EL (cell line): ENCODE measurements at places on chromosomes 1 and 21.

DNA sequence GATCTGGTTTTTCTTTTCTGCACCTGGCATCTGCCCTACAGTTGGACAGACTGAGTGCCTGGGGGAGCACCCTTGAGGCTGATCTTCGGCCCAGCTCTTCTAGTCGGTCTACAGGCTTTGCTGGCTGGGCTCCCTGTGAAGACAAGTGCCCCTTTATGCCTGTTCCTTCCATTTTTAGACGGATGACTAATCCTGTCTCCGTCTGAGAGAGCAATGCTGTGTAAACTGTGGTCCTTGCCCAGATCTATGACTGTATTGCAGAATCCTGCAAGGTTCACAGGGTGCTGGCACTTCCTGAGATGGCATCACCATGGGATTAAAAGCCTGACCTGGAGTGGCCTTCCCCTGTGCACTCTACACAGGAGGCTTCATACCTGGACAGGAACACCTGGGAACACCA is 47.6 kb upstream of the SAMD13 start:
- DNase-seq: peak; percentile 88

- peak; percentile 20 for DNase-seq
Observed at GRCh38 chr1:53470155-53470554, 11.0 kb downstream of the DMRTB1 start.

GRCh38 chr1:226553924-226554282 is 5.3 kb downstream of the STUM start:
- no peak for DNase-seq

DNA sequence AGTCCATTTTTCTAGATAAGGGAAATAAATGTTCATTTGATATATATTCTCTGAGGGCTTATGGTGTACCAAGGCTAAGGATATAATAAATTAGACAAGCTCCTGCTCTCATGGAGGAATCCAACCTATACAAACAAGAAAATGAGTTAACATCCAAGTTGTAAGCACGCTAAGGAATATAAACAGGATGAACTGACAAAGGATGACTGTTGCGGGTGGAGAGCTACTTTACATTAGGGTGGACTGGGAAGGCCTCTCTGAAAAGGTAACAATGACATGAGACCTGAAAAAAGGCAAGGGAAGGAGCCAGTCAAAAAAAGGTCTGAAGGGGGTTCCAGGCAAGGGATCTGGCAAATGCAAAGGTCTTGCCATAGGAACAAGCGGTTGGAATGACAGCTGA is 3.1 kb downstream of the BCAR3 start:
- no peak for DNase-seq

DNA sequence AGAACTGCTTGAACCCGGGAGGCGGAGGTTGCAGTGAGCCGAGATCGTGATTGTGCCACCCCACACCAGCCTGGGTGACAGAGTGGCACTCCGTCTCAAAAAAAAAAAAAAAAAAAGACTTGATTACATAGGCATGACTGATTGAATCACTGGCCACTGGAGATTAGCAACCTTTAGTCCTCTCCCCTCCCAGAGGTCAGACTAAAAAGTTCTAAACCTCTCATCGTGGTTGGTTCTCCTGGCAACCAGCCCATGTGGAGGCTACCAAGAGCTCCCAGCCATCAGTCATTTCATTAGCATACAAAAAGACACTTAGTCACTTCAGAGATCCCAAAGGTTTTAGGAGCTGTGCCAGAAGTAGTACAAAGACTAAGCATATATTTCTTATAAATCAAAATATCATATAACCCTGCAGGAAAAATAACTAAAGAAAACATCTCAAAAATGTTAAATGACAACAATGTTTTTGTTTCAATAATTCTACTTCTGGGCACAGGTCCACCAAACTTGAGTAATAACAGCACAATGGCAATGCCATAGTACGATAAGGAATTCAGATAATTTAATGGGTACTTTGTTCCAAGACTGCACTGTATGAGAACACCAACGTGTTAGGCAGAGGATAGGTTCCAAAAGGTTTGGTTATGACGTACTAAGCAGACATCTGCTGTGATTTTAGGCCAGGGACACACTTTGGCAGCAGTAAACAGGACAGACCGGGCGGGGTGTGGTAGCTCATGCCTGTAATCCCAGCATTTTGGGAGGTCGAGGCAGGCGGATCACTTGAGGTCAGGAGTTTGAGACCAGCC is 18.1 kb downstream of the USP48 start:
- DNase-seq: peak; percentile 97

DNA sequence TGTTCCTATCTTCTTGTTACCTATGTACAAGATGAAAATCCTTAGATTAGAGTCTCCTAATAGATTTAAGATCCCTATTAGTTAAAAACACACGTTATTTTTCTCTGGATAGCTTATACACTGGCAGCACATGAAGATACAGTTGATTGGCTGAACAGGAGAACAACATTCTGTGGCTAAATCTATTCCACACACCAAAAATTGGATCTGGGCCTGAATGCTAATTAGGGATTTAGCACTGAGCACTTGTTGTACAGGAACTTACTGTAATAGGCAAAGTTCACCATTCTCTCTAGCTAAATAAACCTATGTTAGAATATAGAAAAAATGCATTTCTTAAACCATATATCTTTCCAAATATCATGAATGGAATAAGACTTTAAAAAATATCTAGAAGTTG is 117.1 kb upstream of the PTGFR start:
- no peak for DNase-seq

DNA sequence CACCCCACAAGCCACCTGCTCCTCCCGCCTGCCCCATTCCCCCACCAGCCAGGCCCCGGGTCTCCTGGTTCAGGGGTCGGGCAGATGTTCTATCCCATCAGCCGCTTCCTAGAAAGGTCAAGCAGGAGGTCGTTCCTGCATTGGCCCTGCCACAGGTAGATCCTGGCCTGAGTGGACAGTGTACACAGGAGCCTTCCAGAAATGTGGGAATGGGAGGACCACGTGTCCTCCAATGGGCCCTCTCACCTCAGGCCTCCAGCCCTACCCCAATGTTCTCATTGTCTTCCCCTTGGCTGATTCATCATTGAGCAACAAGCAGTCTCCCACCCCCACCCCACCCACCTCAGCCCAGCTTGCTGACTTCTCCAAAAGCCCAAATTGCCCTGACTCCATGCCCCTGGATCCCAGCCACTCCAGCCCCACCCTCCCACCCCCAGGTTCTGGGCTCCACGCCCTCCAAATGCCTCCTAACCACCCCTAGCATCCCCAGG is 2.1 kb downstream of the S100A16 start:
- peak; percentile 68 for DNase-seq

- no peak for DNase-seq
Observed at GRCh38 chr1:38776466-38777065, 83.0 kb downstream of the RRAGC start.

GRCh38 chr1:69523032-69523431 is 44.7 kb upstream of the LRRC7 start:
- DNase-seq: peak; percentile 69

DNA sequence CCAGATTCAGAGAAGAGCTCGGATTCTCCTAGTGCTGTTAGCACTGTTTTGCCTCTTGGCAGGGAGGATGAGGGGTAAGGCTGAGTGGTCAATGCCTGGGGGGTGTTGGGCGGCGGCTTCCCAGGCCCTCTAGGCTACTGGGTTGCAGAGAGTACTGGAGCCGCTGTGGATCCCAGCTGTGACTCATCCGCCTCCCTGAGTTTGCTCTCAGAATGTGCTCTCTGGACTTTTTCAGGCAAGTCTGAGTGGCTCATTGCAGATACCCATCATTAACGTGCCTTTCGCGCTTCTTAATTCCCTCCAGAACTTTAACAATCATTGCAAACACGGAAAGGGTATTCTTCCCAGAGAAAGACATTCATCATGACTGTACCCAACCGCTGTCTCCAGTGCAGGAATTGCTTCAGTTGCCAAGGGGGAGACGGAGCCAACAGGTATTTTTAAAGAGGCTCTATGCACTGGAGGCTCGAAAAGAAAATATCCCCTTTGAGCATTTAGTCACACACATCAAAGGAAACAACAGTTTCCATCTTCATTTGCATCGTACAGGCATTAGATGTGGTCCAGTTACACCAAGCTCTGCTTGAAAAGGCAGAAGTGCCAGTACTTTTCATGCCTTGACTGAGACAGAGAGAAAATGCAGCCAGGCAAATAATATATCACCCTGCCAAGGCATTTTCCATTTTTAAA is 14.4 kb upstream of the CAMTA1 start:
- peak; percentile 87 for DNase-seq

GRCh38 chr1:17502326-17502778 is 37.1 kb upstream of the ARHGEF10L start:
- DNase-seq: peak; percentile 76

DNA sequence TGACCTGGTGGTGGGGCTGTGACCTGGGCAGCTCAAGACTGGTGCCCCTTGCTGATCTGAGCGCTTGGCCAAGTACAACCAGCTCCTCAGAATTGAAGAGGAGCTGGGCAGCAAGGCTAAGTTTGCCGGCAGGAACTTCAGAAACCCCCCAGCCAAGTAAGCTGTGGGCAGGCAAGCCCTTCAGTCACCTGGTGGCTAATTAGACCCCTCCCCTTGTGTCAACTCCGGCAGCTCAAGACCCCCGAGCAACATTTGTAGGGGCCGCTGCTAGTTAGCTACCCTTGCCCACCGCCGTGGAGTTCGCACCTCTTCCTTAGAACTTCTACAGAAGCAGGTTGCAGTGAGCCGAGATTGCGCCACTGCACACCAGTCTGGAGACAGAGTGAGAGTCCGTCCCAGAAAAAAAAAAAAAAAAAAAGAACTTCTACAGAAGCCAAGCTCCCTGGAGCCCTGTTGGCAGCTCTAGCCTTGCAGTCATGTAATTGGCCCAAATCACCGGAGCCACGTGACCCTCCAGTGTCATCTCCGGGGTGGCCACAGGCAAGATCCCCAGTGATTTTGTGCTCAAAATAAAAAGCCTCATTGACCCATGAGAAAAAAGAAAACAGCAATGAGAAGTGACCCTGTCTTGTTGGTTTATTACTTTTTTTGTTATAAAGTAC is 39.3 kb upstream of the LGALS8 start:
- DNase-seq: no peak

DNA sequence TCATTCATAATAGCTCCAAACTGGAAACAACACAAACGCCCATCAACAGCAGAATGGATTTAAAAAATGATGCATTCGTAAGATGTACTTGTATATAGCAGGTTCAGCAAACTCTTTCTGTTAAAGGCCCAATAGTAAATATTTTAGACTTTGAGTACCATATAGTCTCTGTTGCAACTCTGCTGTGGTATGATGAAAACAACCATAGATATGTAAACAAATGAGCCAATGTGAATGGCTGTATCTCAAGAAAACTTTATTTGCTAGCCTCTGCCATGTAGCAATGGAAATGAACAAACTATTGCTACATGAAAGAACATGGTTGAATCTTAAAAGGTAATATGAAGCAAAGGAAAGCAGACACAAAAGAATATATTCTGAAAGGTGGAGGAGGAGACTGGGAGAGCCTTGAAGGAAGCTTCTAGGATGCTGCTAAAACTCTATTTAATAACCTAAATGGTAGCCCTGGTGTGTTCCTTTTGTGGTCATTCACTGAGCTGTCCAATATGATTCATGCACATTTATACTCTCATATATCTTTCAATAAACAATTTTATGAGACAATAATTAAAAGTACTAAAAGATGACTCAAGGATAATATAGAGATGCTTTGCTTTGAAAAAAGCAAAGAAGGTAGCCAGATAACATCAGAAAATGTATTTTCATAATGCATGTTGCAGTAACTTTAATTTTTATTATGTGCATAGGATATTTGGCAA is 29.1 kb upstream of the FMO3 start:
- DNase-seq: no peak

DNA sequence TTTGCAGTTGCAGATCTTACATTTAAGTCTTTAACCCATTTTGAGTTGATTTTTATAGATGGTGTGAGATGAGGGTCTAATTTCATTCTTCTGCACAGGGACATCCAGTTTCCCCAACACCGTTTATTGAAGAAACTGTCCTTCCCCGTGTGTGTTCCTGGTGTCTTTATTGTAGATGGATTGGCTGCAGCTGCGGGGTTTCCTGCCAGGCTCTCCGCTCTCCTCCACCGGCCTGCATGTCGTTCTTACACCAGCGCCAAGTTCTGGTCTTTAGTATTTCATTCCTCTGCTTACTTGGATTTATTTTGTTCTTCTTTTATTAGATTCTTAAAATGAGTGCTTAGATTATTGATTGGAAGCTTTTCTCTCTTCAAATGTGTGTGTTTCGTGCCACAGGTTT is 98.9 kb upstream of the COL6A1 start:
- no peak for DNase-seq

DNA sequence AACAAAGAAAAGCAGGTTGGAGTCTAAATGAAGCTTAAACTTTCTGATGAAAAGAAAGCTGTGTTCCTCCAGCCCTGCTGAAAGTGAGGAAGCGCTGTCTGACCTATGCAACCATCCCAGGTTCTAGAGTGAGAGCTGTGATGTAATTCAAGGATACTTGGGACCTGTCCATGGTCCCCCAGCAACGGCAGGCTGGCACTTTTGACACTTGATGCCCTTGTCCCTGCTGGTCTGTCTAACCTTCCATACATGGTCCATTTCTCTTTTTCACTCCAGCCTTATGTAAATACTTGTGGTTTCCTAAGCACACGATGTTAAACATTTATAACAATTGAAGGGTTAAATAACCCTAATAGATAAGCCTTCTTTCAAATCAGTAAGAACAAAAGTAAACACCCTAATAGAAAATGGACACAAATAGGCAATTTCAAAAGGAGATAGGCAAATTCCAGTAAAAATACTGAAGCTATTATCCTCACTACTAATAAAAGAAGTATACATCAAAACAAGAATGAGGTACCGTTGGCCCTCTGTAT is 17.7 kb upstream of the KDM4A start:
- no peak for DNase-seq
